Fibroblast of skin of right biceps (primary cell): ENCODE measurements at places on chromosomes 6 and 20.

- no peak for DNase-seq
Measured at GRCh38 chr6:152244998-152245630, 392.0 kb downstream of the SYNE1 start.

GRCh38 chr6:17884498-17885478 is 102.6 kb downstream of the KIF13A start:
- DNase-seq = peak; percentile 35

DNA sequence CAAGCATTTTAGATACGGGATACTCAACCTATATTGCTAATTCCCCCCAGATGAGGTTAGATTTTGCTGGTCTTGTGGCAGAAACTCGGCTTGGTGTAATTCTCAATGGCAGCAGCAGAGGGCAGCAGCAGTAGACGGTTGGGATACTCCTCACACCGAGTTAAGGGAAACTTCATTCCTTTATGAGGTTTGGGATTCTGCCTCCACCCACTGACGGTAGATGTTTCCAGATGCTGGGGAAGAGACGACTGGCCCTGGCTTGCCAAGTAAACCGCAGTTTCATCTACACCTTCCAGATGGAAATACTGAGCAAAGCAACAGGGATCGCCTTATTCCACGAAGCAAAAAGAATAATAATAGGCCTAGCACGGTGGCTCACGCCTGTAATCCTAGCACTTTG is 8.2 kb upstream of the TBC1D7 start:
- DNase-seq = peak; percentile 88

- DNase-seq = no peak
Measured at GRCh38 chr6:133945158-133945557, 7.9 kb upstream of the TBPL1 start.

DNA sequence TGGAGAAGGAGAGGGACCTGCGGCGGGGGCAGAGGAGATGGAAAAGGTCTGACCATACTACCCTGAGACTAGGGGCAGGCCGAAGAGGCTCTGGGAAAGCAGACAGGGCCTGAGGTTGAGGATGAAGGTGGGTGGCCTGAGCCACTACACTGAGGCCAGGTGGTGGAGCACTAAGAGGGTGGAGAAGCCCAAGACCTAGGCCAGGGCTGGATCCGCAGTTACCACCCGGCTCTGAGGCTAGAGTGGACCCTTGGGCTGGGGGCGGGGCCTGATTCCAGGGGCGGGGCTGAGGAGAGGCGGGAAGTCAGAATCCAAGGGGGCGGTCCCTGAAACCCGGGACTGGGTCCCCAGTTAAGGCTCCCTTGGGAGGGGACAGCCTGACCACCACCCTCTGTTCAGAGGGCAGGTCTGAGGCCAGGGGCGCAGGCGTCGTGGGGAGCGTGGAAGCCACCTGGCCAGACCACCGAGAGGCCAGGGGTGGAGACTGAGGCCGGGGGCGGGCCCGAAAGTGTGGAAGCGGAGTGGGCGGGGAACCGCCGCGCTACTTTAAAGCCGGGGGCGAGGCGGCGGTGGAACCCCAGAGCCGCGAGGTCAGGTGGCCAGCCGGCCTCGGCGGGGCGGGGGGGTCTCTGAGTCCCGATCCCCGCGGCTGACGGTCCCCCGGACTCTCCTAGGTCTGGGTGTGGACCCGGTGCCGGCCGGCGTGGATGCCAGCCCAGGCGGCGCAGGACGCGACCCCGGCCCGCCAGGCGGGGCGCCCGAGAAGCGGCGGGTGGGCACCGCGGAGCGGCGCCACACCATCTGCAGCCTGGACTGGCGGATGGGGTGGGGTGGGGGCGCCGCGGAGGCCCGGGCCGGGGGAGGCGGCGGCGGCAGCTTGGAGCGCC is 8.3 kb downstream of the CCM2L start:
- no peak for DNase-seq

DNA sequence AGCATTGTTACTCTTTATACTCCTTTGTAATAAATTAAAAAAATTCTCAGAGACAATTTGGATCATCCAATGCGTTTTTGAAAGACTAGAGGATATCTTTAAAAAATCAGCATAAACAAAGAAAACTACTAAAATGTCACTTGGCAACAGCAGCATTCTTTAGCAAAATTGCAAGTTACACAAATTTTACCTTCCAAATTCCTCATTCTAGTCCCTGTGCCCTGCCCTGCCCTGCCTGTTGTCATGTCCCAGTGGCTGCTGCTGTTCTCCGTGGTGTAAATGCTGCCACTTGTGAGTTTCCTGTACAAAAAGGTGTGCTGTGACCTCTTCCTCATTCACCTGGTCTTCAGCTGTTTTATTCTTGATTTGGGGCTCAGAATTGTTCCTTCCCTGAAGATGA is 83.2 kb downstream of the CDC5L start:
- no peak for DNase-seq

DNA sequence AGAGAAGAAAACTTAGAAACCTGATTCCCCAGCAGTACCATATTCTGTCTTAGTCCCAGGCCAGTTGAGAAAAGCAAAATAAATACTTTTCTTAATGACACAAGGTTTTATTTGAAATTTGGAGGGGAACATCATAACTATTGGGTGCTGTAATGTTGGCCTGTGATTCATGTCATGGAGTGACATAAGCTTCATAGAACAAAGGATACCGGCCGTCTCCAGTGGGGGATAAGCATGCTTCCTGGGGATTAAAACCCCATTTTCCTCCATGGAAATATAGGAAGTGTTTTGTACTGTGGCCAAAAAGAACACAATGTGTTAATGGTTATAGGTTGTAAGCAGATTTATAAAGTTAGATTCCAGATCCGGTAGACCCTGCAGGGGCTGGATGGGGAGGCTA is 18.0 kb downstream of the MTHFD1L start:
- peak; percentile 69 for DNase-seq

DNA sequence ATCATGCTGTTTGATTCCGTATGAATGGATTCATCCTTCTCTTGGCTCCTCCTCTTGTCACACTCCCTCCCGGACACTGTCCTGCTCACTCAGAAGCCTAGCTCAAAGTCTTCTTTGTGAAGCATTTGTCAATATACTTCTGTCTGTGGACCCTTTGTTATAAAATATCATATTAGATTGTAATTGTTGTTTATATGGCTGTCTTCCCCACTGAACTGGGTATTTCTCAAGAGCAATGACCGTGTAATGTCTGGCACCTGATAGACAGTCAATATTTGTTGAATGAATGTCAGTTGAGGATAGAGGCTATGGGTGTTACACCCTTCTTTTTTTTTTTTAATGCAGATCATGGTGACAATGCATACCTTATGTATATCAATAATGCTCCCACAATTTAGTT is 335.3 kb downstream of the SOX4 start:
- DNase-seq = no peak

DNA sequence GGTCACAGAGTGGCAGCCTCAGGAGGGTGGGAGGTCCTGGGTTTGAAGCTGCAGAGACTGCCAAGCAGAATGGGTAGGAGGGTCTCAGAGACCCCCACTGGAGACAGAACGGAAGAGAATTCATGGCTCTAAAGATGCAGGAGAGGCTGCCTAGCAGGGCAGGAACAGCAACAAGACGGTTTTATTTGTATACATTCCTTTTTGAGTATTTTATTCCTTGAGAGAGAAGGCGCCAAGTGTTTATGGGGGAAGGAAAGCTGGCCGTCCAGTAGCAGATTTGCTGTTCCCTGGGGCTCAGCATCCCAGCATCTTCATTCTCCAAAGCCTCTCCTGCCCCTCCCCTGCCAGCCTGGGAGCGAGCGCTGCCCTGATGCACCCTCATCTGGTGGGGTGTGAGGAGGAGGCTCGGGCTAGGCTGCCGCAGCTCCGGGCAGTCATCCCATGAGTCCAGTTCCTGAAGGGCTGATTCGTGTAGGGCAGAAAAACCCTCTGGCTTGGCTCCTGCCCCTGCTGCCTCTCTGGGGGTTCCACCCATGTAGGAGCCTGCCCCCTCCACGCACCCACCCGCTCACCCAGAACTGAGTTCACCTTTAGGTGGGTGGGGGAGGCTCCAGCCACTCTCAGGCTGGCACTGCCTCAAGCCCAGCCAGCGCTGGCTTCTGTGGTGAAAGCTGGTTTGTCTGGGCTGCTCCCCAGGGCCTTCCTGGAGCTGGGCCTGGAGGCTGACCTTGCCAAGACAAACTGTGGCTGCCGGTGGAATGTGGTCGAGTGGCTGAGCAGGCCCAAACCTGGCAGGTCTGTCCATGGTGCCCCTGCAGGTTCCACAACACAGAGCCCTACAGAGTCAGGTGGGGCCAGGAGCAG is 32.4 kb downstream of the CPXM1 start:
- peak; percentile 20 for DNase-seq

DNA sequence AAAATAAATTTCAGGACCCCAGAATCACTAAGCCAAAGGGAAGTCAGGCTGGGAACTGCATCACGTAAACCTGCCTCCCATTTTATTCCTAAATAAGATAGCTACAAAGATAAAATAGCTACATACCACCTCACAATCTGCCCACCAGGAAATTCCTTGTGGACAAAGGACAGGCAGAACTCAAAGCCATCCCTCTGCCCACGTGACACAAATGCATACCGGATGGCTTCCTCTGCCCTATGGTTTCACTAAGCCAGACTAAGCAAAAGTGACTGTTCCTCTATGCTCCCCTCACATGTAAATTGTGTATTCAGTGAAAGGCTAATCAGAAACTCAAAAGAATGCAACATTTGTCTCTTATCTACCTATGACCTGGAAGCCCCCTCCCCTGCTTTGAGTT is 15.0 kb downstream of the MBOAT1 start:
- DNase-seq = no peak

DNA sequence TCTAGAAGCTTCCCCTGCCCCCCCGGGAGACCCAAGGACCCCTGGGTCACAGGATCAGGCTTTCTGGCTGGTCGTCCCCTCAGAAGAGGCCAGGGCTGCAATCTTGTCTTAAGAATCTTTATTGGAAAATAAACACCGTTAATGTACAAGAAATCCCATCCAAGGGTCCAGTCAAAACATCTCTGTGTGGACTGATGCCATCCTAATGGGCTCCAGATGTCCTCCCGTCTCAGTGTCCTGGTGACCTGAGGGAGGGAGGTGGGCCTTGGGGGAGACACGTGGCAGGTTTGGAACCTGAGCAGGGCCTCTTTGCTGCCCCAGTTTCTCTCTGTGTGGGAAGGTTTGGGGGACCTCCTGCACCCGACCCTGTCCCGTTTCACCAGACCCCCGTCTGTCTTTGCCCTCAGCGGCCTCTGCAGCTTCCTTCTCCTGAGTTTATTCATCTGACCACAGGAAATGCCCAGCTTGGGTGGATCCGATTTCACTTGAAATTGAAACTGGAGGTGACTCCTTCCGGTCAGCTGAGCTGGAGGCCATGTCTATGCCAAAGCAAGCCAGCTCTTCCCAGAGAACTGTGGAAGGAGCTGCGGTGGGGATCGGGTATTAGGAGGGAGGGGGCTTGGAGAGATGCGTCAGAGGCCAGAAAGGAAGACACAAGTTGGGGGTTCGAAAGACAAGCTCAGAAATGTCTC is 75.1 kb downstream of the SLC2A10 start:
- peak; percentile 20 for DNase-seq

GRCh38 chr20:1440024-1440423 is 26.6 kb downstream of the NSFL1C start:
- DNase-seq = peak; percentile 21

DNA sequence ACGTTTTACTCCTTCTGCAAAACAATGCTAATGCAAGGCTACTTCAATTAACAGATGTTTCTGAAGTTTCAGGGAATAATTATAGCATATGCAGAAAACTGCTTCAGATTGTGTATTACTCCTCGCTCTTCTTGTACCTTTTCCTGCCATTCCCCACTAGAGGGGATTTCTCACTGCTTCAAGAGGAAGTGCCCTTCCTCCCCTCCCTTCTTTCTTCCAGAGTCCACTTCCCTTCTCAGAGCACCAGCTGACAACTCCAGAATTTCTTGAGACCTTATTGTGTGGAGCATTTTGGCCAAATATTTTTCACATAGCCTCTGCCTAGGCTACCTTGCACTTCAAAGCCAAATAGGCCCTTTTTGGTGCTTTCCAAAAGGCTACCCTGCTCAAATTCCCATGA is 12.7 kb upstream of the MCUR1 start:
- DNase-seq = no peak

- DNase-seq = no peak
Measured at GRCh38 chr20:34491226-34491931, 24.8 kb upstream of the DYNLRB1 start.

DNA sequence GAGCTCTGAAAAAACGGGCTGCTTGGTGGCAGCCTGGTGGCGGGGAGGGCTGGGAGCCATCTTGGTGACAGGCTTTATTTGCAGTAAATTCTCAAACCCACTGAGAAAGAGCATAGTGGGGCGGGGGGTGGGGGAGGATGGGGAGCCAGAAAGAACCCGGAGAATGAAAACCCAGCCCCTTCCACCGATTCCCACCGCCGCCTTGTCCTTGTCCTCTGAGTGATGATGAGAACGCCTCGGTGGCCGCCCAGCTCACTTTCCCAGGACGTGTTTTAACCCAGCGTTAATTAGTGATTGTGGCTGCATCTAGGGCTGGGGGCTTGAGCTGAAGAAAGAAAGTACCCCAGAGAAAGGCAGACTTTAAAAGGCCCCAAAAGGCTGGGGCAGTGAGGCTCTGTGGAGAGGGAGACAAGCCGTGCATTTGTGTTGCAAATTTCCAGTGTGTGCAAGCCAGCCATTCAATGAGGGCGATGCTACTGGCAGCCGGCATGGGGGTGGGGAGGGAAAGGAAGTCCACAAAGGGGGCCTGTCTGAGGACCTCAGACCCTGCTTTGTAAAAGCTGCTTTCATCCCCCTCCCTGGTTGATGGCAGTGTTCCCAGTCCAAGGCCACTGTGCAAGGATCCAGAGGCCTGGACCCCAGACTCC is 6.2 kb upstream of the GHRH start:
- DNase-seq = no peak

DNA sequence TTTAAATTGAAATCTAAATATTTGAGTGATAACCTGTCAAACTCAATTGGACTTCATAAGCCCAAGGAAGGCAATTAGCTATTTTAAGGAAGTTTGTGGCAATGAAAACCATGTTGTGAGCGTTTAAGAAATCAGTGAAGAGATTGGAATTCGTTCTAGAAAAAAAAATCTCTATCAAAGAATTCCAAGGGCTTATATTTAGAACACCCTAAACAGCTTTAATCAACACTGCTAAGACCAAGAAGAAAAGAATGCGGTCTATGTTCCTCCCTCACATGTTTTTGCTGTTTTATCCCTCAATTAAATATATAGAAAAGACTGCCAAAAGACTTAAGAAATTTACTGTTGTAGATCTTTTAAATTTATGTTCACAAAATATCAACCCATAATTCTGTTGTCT is 16.6 kb upstream of the ABRACL start:
- DNase-seq = no peak

DNA sequence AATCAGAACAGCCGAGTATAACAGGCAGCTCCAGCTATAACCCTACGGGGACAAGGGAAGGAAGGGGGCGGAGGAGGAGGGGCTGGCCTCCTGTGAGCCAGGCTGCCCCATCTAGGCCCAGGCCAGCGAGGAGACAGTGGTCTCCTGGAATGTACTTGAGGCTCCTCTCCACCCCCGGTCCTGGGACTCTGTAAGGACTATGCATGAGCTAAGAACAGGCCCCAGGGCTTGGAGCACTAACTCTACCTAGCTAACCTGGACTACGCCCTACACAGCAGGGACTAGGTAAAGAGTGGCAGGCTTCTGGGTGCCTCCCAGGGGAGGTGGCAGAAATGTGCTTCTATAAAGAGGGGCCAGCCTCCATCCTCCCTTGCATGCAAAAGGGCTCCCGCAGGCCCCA is 8.9 kb downstream of the KCNK15 start:
- DNase-seq = no peak

GRCh38 chr20:47317127-47317895 is 39.2 kb downstream of the ZMYND8 start:
- DNase-seq = peak; percentile 99

- DNase-seq = no peak
Measured at GRCh38 chr20:52746190-52746589, 226.0 kb upstream of the TSHZ2 start.

- DNase-seq = no peak
Measured at GRCh38 chr20:56928007-56928406, 298.9 kb downstream of the TFAP2C start.
